NCI-H446 treated with DMSO at 0.1 percent for 48 hours (cell line): ENCODE measurements at places on chromosomes 7 and 10.
A peak's percentile ranks its signal among the peaks of the same experiment; 100 is the strongest.

DNA sequence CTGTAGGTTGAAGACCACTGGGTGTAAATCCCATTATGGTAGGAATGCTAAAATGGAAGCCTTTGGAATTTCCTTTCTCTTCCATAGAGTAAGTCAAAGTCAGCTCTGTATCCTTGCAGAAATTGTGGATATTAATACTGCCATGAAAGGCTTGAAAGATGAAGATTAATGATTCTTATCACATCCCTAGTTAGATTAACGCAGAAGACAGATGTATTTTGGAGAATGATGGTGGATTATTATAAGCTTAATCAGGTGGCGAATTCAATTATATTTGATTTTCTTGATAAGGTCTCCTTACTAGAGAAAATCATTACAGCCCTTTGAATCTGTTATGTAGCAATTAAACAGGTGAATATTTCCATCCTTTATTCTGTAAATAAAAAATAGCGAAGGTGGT lies 270.1 kb downstream of the PHF14 start:
- DNase-seq: no peak

- DNase-seq: no peak
Observed at GRCh38 chr10:6128087-6128486, 39.3 kb downstream of the RBM17 start.

GRCh38 chr10:23067939-23068775 lies 27.2 kb upstream of the MSRB2 start:
- DNase-seq: peak; percentile 63

- no peak for DNase-seq
Observed at GRCh38 chr10:75266945-75267344, 31.2 kb upstream of the COMTD1 start.

- no peak for DNase-seq
Observed at GRCh38 chr10:71321386-71321785, 2.3 kb downstream of the SLC29A3 start.

- peak; percentile 75 for DNase-seq
Observed at GRCh38 chr7:125695626-125696025, 766.0 kb upstream of the POT1 start.
